ENCODE measurements at places on chromosomes 7 and 10.

DNA sequence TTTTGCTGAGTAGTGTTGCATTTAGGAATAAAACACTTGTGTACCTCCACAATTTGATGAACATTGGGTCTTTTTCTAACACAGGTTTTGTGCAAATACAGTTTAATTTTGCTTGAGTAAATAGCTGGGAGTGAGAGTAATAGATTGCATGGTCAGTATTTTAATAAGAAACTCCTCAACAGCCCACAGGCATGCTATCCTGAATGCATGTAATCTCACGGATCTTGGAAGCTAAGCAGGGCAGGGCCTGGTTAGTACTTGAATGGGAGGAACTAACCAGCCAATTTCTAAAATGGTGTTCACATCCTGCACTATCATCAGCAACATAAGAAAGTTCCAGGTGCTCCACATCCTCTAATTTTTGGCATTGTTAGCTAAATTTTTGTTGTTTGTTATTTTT lies 685.4 kb upstream of the MBL2 start:
- no peak for DNase-seq

- peak; percentile 70 for DNase-seq
These were observed 152.3 kb downstream of the CPED1 start for GRCh38 chr7:121140790-121141189.

DNA sequence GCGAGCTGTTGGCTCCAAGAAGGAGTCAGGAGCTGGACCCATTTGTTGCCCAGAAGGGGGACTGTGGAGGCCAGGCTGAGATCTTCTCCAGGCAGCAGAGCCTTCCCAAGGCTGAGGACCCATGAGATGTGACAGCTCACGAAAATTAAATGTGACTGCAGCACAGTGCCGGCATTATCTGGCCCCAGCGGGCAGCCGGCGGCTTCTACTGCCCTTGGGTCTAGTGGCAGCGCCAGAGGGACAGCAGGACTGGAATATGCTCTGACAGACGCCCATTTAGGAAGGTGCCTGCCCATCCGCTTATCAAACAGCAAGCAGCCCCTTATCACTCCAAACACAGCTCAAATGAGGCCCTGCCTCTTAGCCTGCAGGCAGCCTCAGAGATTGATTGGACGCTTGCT lies 122.9 kb upstream of the LYZL2 start:
- no peak for DNase-seq

DNA sequence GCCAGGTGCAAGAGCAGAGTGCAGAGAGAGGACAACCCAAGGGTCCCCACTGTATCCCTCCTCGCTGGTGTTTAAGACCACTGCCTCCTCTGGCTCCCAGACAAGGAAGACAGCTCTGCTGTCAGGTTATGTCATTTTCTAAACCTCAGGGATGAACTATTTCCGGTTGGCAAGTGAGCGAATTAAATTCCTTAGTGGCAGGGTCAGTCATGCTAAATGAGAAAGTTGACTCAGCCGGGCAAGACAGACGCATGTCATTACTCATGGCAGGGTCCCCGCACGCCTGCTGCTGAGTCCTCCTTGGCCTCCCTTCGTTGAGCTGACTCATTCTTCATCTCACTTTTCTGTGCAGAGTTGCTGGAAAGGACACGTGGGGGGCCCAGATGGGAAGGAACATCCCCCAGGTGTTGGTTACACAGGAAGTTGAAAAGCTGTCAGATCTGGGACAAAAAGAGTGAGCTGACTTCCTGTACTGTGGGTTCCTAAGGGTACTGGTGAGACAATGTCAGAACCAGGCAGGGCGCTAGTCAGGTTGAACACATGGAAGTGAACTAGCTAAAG lies 47.1 kb upstream of the UCN3 start:
- peak; percentile 90 for DNase-seq

GRCh38 chr10:48493083-48493871 lies 111.6 kb downstream of the ARHGAP22 start:
- DNase-seq: no peak

DNA sequence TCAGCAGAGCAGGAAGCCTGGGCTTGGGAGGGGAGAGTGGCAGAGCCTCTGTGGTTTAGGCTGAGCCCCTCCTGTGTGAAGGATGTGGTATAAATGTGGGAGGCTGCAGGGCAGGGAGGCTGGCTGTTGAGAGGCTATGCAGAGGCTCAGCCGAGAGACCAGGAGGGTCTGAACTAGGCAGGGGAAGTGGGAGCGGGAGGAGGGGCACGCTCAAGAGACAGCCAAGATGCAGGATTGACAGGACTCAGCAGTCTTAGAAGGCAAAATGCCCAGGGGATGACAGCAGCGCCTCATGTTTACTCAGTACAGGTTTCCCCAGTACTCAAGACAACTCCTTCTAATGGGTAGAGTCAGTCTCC lies 24.3 kb downstream of the BTBD16 start:
- peak; percentile 47 for DNase-seq

All from DND-41 (cell line).